ENCODE measurements at places on chromosomes 4 and X.

DNA sequence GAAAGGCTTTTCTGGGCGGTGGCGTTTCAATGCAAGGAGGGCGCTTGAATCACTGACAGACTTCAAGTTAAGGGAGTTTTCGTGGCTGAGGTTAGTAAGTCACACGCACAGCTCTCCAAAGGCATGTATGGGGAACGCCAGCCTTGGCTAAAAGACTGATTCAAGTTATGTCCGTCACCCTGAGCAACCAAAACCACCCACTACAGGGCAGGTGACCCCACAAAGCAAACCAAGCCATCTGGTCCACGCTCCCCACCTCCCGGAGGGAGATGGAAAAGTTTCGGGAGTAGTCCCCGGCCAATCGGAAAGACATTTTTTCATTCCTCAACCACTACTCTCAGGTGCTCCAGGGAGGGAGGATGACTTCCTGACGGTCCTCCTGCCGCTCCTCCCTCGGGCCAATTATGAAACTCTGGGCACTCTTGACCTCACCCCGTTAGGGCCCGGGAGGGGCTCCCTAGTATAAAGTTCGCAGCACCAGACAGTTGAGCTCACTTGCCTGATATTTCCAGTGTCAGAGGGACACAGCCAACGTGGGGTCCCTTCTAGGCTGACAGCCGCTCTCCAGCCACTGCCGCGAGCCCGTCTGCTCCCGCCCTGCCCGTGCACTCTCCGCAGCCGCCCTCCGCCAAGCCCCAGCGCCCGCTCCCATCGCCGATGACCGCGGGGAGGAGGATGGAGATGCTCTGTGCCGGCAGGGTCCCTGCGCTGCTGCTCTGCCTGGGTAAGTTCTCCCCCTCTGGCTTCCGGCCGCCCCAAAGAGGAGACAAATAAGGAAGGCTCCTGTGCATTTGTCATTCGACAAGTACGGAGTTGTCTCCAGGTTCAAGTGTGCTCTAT lies at the start of gene EREG:
Gene EREG (plus strand): TSS at position 494 of the 840 bp plus-strand sequence. CDS start 164 bp downstream, at position 658.
- no peak for DNase-seq

GRCh38 chrX:7261672-7262332 lies 113.8 kb upstream of the PUDP start:
- no peak for DNase-seq

- no peak for DNase-seq
Observed at GRCh38 chrX:13266641-13267345, 53.1 kb downstream of the ATXN3L start.

DNA sequence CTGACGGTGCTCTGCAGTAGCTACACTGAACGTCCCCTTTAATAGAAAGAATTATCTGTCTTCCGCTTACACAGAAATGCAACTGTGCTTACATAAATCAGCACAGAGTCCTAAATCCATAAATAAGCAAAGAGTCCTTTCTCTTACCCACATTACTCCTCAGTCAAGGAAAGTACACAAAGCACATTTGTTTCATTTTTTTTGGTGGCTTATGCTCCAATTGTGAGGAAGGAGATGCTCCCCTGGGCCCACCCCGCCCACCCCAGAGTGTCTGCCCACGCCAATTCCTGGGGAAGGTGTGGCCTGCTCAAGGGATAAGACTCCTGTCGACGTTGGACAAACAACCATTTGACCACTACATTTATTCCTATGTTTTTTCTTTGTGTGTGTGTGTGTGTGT lies 53.8 kb downstream of the CPLX1 start:
- DNase-seq: no peak

DNA sequence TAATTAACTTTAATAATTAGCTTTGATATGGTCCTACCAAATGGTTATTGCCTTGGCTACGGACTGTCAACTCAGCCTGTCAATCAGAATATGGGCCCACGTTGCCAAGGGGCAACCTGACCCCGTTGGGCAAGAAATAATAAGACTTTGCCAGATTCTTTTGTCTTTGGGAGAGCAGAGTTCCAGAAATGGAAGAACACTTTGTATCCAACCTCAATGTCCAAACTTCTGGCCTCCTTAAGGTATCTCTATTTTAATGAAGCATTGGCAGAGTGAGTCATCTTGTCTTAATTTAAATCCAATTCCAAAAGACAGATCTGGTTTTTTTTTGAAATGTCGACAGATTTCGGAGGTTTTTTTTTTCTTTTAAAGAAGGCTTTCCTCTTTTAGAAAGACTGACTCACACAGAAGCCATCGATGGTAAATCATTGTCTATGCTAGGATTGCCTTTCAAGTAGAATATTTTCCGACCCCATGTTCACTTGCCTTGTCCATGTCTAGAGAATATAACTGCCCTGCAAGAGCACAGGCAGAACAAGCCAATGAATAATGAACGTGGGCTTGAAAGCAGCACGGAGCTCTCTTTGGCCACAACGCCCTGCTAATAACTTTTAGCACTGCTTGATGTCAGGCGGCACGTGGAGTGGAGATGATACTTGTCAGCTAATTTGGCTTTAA lies 190.3 kb upstream of the GATB start:
- DNase-seq: no peak

GRCh38 chr4:125739760-125740159 lies 425.0 kb downstream of the FAT4 start:
- no peak for DNase-seq

- DNase-seq: no peak
Observed at GRCh38 chr4:111540671-111541070, 604.6 kb upstream of the FAM241A start.

DNA sequence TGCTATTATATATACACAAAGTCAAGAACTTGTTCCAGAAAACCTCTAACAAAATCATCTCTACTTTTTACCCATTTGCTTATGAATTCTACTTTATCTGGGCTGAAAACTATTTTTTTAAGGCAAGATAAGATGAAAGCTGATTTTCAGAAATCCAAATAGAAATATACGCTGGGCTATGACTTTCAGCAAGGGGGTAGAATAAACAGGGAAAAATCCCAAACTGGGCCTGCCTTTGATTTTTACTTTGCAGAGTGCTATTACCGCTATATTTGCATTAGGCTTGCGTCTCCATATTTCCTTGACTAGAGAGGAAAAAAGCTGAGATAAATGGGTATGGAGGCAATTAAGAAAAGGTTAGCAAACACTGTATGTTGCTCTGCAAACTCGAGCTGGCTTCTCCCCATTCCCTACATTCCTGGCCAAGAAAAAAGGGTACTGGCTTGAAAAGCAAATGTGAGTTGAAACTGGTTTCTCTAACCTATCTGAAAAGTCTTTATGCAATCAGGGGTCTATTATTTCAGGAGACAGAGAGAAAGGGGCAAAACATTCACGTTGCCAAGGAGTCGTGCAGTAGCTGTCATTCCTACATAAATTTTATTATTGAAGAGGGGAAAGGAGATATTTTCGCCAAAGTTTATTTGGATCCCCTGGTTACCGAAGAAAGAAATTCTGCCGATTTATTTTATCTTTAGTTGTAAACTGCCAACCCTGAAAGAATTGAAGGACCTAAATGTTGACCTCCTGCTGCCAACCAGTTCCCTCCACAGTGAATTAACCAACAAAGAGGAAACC lies 2.2 kb downstream of the TMEM47 start:
- no peak for DNase-seq

- no peak for DNase-seq
Observed at GRCh38 chrX:2694914-2695267, 3.8 kb downstream of the CD99 start.

DNA sequence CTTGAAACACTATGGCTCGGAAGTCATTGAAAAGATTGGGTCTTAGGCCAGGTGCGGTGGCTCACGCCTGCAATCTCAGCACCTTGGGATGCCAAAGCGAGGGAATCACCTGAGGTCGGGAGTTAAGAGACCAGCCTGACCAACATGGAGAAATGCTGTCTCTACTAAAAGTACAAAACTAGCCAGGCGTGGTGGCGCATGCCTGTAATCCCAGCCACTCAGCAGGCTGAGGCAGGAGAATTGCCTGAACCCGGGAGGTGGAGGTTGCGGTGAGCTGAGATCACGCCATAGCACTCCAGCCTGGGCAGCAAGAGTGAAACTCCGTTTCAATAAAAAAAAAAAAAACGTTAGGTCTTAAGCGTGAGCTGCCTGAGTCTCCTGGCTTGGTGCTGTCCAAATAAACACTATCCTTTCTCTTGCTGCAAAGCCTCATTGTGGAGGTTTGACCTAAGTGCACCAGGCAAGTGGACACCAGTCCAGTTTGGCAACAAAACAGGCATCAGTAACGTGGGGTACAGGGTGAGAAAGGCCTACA lies 185.9 kb downstream of the DHRSX start:
- no peak for DNase-seq

DNA sequence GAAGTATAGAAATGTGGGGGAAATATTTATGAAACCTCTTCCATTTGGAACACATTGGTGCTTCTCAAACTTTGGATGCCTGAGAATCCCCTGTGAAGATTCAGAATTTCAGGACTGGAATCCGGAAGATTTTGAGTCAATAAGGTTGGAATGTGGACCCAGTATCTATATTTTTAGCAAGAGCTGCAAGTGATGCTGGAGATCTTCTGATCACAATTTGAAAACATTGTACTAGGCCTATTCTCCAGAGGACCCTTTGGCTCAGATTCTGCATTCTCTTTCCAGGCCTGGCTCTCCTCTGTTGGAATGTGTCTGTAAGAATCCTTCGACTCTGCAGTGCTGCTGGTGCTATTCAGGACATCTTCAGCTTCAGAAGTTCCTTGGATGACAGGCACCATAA lies 2.4 kb upstream of the PKD2 start:
- DNase-seq: no peak

GRCh38 chr4:73765296-73765695 lies 24.9 kb downstream of the CXCL8 start:
- no peak for DNase-seq
